ENCODE measurements at places on chromosomes 2 and 18. TPM values are rescaled to one million over a fixed set of nuclear protein-coding genes. Genes with fewer than 3 reads are reported as not detected.

DNA sequence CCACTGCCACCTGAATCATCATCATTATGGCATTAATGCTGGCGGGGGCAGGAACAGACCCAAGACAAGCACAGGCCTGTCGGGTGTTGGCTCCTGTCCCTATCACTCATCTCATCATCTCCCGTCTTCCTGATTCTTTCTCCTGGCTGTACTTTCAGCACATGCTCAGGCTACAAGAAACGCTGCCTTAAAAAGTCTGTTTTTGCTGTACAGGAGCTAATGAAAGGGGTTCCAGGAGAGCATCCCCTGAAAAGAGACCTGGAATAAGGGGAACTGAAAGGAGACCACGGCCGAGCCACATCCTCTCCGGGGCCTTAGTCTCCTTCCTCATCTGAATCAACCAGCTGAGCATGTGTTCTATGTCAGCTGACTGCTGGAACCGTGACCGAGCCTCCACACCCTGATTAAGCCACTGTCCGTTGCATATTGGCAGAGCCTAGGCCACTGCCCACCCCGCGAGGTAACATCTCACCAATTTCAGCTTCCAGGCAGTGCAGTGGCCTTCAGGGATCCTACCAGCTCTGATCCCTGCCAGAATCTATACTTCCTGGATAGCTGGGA lies 62.6 kb downstream of the DNMT3A start:
- DNase-seq, result no peak
- no peaks in the 10 kb centered on the region for H3K4me1 ChIP-seq
- H3K27me3 ChIP-seq, result no peaks in the 10 kb centered on the region

CLEC4F gene
- polyA plus RNA-seq, result 0.03 TPM

- no peak for DNase-seq
- H3K4me3 ChIP-seq, result no peak overlapping the region
- no peaks in the 10 kb centered on the region for H3K36me3 ChIP-seq
- H3K4me1 ChIP-seq, result no peaks in the 10 kb centered on the region
These were observed 42.5 kb downstream of the DAPL1 start for GRCh38 chr2:158837645-158838044.

DNA sequence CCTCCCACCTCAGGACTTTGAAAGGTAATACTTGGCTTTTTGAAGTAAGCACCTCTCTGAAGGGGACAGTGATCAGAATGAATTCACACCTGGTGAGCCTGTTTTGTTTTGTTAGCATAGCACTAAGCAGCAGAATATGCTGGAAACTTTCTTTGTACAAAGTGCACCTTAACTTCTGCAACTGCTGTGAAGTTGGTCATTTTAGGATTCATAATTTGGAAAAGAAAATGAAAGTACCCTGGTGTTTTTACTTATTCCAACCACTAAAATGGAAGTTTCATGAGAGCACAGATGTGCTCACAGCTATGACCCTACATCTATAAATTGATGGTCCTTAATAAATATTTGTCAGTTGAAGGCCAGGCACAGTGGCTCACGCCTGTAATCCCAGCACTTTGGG lies 257.8 kb upstream of the STON1 start:
- H3K36me3 ChIP-seq, result no peaks in the 10 kb centered on the region
- no peaks in the 10 kb centered on the region for H3K27me3 ChIP-seq
- no peak overlapping the region for H3K4me3 ChIP-seq

DNA sequence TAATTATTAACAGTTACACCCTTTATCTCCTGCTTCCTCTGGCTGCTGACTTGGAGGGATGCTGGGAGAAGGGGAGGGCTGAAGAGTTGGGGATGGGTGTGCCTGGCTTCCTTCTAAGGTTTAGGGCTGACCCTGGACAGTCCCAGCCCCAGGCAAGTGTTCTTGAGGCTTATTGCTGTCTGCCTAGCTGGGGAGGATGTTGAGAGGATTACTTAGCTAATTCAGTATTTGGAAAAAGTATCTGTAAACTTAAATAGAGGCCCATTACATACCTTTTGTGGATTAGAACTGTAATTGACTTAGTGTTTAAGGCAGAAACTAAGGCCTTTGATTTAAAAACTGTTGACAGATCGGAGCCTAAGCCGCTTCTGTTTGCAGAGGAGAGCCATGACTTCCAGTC lies 67.6 kb downstream of the AGAP1 start:
- no peak overlapping the region for H3K27ac ChIP-seq
- H3K27me3 ChIP-seq, result no peaks in the 10 kb centered on the region
- H3K4me3 ChIP-seq, result no peak overlapping the region
- H3K36me3 ChIP-seq, result no peaks in the 10 kb centered on the region

ZNF396 gene
- polyA plus RNA-seq, result 0.60 TPM

GRCh38 chr2:29212009-29212408 lies 96.8 kb downstream of the CLIP4 start:
- peaks cover 2% of the 10 kb centered on the region for H3K27me3 ChIP-seq
- no peaks in the 10 kb centered on the region for H3K4me1 ChIP-seq
- no peaks in the 10 kb centered on the region for H3K36me3 ChIP-seq
- H3K4me3 ChIP-seq, result no peak overlapping the region
- no peak overlapping the region for H3K27ac ChIP-seq

UGT1A3 gene
- polyA plus RNA-seq, result 61.6 TPM

CAVIN2 gene
- polyA plus RNA-seq, result 14.1 TPM

ERBB4 gene
- polyA plus RNA-seq, result 0.03 TPM

- peaks cover 5% of the 10 kb centered on the region for H3K36me3 ChIP-seq
- no peaks in the 10 kb centered on the region for H3K4me1 ChIP-seq
- no peak overlapping the region for H3K27ac ChIP-seq
- no peaks in the 10 kb centered on the region for H3K27me3 ChIP-seq
- H3K4me3 ChIP-seq, result no peak overlapping the region
These were observed 13.6 kb downstream of the HPCAL1 start for GRCh38 chr2:10316336-10316735.

STAT1 gene
- 26.2 TPM for polyA plus RNA-seq

FAM124B gene
- 0.30 TPM for polyA plus RNA-seq

- DNase-seq, result no peak
- H3K27me3 ChIP-seq, result peaks cover 10% of the 10 kb centered on the region
- peaks cover 19% of the 10 kb centered on the region for H3K4me1 ChIP-seq
- no peak overlapping the region for H3K27ac ChIP-seq
- no peak overlapping the region for H3K4me3 ChIP-seq
These were observed 1.8 kb downstream of the MAL start for GRCh38 chr2:95027369-95027720.

PIEZO2 gene
- polyA plus RNA-seq, result 2.5 TPM

TUBA3D gene
- polyA plus RNA-seq, result 0.15 TPM

GRCh38 chr2:8451273-8451672 lies 230.6 kb upstream of the ID2 start:
- no peaks in the 10 kb centered on the region for H3K27me3 ChIP-seq
- no peak for DNase-seq
- H3K36me3 ChIP-seq, result no peaks in the 10 kb centered on the region
- H3K4me1 ChIP-seq, result no peaks in the 10 kb centered on the region
- no peak overlapping the region for H3K4me3 ChIP-seq

FEV gene
- not detected for polyA plus RNA-seq

GRCh38 chr2:15313657-15314056 lies 247.5 kb downstream of the NBAS start:
- no peak for DNase-seq
- H3K27ac ChIP-seq, result no peak overlapping the region
- H3K4me3 ChIP-seq, result no peak overlapping the region

DNA sequence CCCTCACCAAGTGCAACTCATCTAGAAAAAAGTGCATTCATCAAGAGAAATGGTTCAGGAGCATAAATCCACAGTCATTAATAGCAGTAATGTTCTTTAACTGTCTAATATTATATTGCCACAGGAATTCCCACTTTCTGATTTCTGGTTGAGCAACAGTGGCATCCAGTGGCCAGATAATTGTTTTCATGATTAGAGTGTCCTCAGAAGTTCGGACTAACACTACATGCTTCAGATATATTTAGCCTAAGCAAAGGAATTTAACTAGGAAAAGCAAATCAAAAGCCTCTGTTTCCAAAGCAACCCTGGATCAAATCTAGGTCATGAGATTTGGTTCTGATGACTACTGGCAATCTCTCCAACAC lies 9.8 kb upstream of the ERBB4 start:
- no peak overlapping the region for H3K27ac ChIP-seq
- H3K4me3 ChIP-seq, result no peak overlapping the region
- no peaks in the 10 kb centered on the region for H3K4me1 ChIP-seq
- H3K27me3 ChIP-seq, result no peaks in the 10 kb centered on the region
- no peaks in the 10 kb centered on the region for H3K36me3 ChIP-seq

DNA sequence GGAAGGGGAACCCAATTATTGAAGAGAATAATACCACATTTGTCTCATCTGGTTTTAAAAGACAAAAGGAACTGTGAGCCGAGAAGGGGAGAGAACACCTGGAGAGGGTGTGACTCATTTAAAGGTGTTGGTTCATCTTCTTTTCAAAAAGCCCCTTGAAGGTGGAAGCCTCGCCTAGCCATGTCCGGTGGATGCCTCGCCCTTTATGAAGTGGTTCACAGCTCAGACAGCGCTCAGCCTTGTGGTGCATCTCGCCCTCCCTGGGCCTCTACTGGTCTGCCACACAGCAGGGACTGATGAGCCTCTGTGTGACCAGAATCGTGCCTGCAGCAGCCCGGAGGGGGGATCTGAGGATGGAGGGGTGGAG lies 290.0 kb upstream of the CXCR4 start:
- no peak for DNase-seq
- no peak overlapping the region for H3K4me3 ChIP-seq
- no peak overlapping the region for H3K27ac ChIP-seq
- no peaks in the 10 kb centered on the region for H3K36me3 ChIP-seq
- H3K27me3 ChIP-seq, result no peaks in the 10 kb centered on the region
- H3K4me1 ChIP-seq, result no peaks in the 10 kb centered on the region

- no peaks in the 10 kb centered on the region for H3K4me1 ChIP-seq
- peak; percentile 40 for DNase-seq
- H3K27ac ChIP-seq, result no peak overlapping the region
These were observed 182.3 kb downstream of the INO80D start for GRCh38 chr2:205903549-205904129.

DNA sequence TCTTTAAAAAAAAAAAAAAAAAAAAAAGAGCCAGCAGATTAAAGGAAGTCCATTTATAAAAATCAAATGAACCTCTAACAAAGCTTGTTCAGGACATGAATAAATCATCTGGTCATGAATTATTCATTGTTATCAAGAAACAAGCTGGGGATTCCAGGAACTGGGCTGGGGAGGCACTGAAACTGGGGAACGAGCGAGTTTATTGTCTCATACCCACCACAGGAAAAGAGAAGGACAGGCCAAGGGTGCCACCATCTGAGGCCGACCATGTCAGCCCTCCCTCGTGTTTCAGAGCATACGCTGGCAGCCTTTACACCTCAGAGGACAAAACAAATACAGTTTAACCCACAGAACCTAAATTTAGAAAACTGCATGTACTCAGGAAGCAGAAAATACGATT lies 164.2 kb downstream of the VWC2L start:
- no peaks in the 10 kb centered on the region for H3K36me3 ChIP-seq
- DNase-seq, result no peak
- H3K27ac ChIP-seq, result no peak overlapping the region

DSG1 gene
- polyA plus RNA-seq, result 0.13 TPM

DNA sequence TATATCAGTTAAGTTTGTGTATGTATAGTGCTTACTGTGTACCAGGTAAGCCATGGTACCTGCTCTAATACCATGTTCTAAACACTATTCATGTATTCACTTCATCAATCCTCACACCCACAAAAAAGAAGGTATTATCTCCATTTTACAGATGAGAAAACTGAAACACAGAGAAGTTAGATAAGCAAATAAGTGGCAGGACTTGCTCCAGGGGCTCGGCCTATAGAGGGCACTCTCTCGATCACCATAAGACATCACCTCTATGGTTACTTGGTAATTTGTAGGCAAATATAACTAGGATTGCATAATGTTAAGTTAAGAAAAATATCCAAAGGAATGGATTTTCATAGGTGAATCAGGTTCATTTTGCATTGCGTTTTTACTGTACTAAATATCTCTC lies 118.1 kb upstream of the FN1 start:
- H3K4me3 ChIP-seq, result no peak overlapping the region
- H3K36me3 ChIP-seq, result no peaks in the 10 kb centered on the region
- H3K27ac ChIP-seq, result no peak overlapping the region
- no peaks in the 10 kb centered on the region for H3K4me1 ChIP-seq
- no peak for DNase-seq

DNA sequence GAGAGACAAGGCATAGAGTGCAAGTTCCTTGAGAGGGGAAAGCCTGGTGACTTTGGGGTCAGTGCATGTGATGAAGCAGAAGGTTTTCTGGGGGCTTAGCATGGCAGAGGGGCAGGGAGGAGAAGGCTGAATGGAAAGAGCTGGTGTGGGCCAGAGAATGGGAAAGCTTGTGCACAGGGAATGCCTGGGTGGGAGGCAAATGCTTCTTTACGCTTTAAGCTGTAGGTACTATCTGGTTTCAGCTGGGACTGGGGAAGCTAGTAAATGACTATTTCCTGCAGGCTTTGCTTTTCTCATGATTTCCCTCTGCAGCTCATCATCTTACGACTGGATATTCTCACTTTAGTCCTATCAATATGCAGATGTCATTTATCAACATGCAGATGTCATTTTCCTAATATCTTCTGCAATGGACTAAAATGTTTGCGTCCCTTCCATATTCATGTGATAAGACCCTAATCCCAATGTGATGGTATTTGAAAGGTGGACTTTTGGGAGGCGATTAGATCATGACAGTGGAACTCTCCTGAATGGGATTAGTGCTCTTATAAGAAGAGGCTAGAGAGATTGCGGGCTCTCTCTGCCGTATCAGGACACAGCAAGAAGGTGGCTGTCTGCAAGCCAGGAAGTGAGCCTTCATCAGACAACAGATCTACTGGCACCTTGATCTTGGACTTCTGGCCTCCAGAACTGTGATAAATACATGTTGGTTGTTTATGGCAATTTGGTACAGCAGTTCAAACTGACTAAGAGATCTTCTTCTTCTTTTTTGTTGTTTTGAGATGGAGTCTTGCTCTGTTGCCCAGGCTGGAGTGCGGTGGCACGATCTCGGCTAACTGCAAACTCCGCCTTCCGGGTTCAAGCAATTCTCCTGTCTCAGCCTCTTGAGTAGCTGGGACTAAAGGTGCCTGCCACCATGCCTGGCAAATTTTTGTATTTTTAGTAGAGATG lies 50.1 kb downstream of the MYCN start:
- H3K4me1 ChIP-seq, result no peaks in the 10 kb centered on the region
- H3K4me3 ChIP-seq, result no peak overlapping the region
- H3K27ac ChIP-seq, result no peak overlapping the region
- no peaks in the 10 kb centered on the region for H3K27me3 ChIP-seq
- no peaks in the 10 kb centered on the region for H3K36me3 ChIP-seq

DNA sequence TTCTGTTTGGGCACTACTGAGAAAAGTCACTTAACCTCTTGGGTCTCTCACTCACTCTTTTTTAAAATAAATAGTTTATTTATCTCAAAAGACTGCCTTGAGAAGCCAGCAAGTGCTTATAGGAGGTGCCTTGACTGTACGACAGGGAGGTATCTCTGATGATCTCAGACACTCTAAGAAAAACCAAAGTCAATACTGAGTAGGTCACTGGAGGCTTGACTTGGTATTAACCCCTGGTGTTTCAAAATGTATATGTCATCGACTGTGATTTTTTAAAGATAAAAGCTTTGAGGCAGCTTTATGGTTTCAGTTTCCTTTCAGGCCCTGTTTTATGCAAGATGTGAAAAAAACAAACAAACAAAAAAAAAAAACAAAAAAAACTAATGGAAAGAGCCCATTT lies 33.7 kb downstream of the MREG start:
- DNase-seq, result no peak
- H3K27me3 ChIP-seq, result no peaks in the 10 kb centered on the region
- peak overlapping the region; percentile 0 for H3K27ac ChIP-seq
- peaks cover 18% of the 10 kb centered on the region for H3K4me1 ChIP-seq

- H3K4me3 ChIP-seq, result no peak overlapping the region
- H3K27me3 ChIP-seq, result no peaks in the 10 kb centered on the region
- H3K27ac ChIP-seq, result no peak overlapping the region
- no peaks in the 10 kb centered on the region for H3K4me1 ChIP-seq
These were observed 179.4 kb upstream of the AGAP1 start for GRCh38 chr2:235314371-235314930.

ARHGAP28 gene
- 0.38 TPM for polyA plus RNA-seq
